ENCODE measurements at places on chromosomes 1 and 21.

DNA sequence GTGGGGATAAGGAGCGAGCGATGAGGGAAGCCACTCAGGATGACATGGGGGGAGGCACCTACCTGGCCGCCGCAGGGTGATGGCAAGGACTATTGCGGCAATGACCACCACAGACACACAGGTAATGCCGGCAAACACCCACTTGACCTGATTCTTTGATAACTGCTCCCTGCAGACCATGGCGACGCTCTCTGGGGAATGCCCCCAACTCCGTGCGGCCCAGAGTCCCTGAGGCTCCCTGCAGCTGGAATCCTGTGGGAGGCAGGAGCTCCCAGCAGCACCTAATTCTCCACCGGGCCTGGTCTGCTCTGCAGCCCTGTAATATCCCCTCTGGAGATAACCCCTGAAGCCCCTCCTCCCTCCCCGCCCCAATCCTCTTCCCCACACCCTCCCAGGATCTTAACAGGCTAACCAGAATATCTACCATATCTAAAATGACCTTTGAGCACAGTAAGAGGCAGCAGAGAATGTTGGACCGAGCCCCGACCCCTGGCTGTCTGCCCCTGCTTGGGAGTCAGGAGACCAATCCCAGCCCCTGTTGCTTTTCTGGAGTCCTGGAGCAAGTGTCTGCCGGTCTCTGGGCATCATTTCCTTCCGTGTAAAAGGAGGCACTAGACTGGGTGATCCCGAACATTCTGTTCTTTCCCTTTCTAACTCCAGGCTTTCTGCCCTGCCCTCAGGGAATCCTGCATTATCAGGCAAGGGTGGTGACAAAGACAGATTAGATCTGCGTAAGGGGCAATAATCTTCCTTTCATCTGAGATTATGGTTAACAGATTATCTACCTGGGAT lies at the start of gene FAM151A:
Gene FAM151A (minus strand): TSS at position 310 of the 792 bp plus-strand sequence. CDS start 130 bp downstream, at position 180.
- no peak for DNase-seq

DNA sequence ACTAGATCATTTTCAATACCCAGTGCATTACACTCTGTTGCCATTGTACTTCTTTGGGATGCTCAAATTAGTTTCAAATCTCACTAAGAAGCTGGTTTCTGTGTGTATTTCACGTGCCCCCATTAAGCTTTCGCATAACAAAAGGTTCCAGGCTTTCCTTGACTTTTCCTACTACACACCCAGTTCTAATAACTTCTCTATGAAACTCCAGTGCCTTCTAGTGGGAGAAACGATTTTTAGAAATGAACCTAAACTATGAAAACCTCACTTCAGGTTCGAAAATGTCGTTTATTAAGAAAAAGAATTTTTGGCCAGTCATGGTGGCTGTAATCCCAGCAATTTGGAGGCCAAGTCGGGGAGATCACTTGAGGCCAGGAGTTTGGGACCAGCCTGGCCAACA lies 2.8 kb downstream of the CFHR4 start:
- no peak for DNase-seq

- DNase-seq: no peak
Measured at GRCh38 chr21:45940091-45940490, 41.5 kb upstream of the COL6A1 start.

DNA sequence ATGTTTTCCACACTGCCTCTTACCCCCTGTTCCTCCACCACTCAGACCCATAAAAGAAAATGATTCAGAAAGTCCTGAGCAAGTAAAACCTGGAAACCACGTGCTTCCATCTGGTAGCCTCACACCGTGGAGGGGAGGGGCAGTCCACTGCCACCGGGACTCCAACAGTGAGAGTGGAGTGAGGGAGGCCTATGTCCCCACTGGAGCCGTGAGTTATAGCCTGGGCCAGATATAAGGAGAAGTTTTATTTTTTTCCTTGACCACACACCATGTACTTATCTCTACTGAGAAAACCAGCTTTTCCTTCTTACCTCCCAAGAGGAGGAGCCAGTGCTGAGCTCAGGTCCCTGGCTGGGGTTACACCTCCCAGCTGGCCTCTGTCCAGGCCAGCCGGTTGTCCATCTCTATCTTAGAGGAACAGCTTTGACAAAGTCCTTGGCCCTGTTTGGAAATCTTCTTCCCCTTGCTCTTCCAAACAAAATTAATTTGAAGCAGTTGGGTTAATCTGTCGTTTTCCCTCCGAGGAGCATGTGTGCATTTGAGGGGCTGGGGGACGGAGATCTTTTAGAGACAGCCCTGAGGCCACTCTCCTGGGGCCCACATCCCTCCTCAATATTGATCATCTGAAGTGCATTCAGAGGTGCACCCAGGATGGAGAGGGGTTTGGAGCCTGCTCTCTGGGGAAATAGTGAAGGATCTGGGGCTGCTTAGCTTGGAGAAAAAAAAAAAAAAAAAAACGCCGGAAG lies 49.1 kb upstream of the SERBP1 start:
- DNase-seq: no peak

- DNase-seq: no peak
Measured at GRCh38 chr1:183901748-183902330, 96.9 kb downstream of the RGL1 start.

- no peak for DNase-seq
Measured at GRCh38 chr1:30329263-30329753, 394.1 kb downstream of the MATN1 start.

DNA sequence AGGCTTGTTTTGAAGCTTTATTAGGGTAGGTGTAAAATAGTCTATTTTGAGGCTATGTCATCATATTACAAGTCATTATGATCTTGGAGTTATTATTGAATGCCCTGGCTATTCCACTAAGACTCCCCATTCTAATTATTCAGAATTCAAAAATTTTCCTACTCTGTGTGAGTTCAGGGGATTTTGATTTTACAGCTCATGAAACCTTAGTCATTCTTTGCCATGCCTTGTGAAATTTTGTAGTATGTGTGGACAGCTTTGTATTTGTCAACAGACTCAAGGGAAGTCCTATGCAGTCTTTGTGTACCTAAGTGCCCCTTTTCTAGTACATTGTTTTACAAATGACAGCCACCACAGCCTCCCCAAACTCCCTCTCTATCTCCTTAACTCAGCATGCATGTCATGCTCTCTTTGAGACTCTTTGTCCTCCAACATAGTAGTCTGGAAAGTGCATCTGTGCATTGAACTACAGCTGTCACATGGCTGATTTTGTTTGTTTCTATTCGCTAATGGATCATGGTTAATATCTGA lies 28.0 kb downstream of the CD1D start:
- DNase-seq: no peak
